ENCODE measurements at places on chromosomes 3 and 15.

DNA sequence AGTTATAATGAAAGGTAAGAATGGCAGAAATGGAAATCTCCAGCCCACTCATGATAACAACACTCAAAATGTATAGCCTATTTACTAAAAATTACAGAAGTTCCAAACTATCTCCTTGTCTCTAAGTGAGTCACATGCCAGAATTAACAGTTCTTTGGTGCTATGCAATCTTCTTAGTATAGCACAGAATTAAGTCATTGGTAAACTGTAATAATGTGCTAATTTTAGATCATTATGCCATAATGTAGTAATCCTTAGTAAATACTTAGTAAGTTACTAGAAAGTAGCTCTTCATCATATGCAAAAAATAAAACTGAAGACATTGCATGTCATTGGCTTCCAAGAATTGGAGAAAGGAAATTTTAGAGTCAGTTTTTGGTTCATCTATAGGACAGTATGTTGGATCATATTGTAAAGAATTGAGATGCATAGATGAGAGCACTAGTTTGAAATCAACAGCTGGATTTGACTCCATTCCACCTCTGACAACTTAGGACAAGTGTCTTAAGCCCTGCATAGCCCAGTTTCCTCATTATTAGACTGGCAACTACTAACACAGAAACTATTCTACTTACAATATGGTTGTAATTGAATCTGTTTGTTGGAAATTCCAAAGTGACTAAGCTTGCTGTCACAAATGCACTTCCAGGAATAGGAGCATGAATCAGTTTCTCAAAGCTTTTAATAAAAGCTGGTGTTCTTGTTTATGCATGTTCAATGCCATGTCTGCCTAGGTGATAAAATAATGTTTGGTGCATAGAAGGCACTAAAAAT is 40.1 kb upstream of the CD47 start:
- DNase-seq: no peak

DNA sequence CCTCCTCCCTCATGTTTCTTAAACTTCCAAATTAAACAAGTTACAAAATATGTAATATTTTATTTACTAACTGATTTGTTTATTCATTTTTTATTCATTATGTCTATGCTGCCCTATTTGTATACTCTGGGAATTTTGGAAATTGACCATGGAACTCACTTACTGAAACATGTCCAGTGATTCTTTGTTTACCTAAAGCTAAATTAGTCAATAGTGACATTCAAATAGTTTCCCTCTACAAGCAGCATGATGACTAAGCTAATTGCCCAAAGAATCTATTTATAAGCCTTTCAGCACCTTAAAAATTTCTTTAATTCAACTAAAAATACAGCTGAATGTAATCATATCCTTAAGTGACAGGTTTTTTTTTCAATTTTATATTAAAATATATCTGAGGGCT is 437.7 kb downstream of the SI start:
- no peak for DNase-seq

- no peak for DNase-seq
Measured at GRCh38 chr3:148930752-148931151, 60.6 kb upstream of the GYG1 start.

DNA sequence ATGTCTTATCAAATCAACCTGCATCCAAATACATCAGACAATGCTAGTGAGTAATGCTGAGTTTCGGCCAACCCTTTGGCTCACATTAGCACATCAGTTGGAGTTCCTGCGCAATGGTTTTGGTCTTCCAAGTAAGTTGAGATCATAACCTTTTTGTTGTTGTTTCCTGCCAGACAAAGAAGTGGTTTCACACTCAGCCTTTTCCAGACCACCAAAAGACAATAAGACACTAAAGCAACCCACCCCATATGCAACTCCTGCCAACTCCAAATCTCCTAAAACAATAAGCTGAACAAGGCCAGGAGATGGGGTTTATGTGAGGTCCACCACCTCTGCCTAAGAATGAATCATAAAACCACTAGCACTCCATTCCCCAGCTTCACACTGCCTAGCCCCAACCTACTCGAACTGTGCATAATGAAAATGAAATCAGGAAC is 177.0 kb downstream of the ERC2 start:
- no peak for DNase-seq

- peak; percentile 29 for DNase-seq
Measured at GRCh38 chr3:177835008-177835407, 637.7 kb upstream of the TBL1XR1 start.

DNA sequence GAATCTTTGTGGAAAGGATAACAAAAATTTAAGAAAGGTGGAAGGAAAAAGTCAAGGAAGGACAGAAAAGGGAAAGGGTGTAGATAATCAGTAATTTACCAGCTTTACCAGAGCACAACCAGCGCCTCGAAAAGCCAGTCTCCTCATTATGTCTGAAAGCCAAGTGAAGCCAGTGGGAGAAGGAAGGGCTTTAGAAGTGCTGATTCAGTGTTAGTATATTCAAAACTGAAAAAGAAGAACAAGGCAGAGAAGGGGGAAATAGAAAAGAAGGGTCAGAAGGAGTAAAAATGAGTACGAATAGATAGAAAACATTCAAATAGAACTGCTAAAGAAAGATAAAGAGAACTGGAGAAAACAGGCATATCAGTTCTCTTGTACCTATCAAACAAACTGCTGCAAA is 4.1 kb downstream of the PBRM1 start:
- no peak for DNase-seq

GRCh38 chr15:51023499-51023898 is 71.2 kb downstream of the TNFAIP8L3 start:
- peak; percentile 61 for DNase-seq

GRCh38 chr3:69058180-69058946 is 6.2 kb upstream of the TMF1 start:
- DNase-seq: no peak

- DNase-seq: peak; percentile 91
Measured at GRCh38 chr3:112090887-112091586, 4.8 kb downstream of the C3orf52 start.

GRCh38 chr15:92273723-92274122 is 120.0 kb upstream of the ST8SIA2 start:
- peak; percentile 54 for DNase-seq

DNA sequence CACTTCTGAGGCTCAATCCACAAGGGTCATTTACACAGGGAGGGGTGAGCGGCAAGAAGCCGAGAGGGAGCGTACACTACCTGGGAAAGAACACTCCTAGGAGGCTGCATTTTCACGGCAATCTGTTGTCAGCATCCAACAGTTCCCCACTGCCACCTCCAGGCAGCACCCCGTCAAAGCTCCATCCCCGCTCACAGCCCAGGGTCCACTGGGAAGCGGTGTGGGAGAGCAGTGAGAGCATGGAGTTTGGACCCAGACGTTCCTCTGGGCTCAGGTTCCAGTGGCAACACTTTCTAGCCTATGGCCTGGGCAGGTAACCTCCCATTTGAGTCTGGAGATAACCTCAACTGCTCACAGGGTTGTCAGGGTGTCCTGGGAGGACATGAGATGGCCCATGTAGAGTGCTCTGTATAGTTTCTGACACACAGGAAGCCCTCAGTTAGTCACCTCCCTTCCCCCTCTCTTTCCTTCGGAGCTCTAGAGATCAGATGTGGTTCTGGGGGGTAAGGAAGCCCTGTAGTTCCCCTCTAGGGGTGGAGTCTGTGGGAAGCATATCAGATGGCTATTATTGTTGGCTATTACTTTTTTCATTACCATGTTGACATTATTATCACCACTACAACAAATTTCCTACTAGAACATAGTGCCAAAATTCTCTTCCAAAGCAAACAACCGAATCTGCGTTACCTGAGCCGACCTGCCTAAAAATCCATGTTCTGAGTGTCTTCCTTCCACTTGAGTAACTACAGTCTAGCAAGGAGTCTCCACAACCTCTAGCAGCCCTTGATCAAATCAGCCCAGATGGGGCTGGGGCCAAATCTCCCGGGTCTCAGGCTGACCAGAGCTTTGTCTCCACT is 29.1 kb downstream of the RUVBL1 start:
- no peak for DNase-seq

- no peak for DNase-seq
Measured at GRCh38 chr3:178343433-178344038, 192.7 kb upstream of the KCNMB2 start.

DNA sequence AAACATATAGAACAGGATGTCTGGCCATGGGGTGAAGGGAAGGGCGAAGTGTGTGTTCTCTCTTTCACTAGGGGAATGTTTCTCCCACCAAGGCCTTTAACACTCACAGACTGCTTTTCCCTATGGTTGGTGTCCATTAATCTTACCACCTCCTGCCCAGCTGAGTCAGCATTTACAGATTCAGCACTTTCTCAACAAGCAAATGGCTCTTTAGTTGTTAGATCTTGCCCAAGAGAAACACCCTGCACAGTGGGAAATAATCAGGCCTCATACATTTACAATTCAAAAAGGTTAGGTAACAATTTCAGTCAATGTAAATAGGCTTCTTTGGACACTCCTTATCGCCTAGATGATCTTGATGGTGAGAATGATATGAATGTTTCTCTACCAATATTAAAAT is 418.2 kb downstream of the EPHA3 start:
- no peak for DNase-seq

DNA sequence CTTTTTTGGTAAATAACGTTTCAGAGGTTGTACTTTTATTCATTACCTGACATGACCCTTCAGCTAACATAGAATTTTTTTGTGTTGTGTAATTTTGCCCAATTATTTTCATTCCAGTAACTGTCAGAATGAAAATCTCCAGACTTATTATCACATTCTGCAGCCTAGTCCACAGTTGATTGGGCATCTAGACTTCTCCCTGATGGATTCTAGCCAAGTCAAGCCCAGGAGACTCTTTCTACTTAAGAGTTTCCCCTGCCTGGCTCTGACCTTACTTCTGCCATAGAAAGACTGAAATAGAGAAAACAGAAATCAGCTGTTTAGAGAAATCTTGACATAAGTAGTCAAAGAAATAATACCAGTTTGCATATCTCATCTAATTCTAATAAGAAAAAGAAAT is 82.9 kb upstream of the CDAN1 start:
- no peak for DNase-seq

- no peak for DNase-seq
Measured at GRCh38 chr3:157535667-157536066, 32.5 kb upstream of the VEPH1 start.

GRCh38 chr3:13477943-13478342 is 2.2 kb upstream of the HDAC11 start:
- DNase-seq: no peak

DNA sequence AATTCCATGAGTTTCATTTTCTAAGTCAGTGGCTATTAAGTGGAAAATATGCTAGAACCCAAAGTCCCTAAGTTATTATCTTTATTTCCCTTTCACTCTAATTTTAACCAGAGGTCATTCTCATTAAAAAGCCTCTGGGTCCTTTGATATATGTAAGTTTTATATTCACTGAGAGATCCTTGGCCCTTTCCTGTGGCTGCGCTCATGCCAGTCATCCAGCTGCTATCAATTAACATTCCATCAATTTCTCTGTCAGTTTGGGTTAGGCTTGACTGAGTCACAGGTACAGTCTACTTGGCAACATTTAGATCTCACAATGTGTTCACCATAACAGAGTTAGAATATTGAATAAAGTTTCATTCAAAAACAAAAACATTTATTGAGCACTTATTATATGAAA is 58.0 kb upstream of the FBN1 start:
- no peak for DNase-seq

DNA sequence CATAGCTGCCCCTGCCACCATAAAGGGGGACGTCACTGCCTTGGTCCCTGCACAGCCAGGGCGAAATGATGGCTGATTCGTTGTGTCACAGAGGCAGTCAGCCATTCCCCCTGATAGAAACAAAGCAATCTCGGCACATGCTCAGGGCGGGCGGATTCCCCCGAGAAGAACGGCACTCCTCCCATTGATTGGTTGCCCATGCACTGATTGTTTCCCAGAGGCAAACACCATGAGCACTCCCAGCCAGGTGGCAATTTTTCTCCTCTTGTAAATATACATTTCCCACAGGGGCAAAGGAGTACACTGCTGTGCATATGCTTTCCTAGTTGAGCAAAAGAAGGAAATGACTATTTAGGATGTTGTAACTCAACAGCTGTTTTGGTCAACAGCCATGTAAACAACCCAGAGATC is 56.5 kb downstream of the KY start:
- DNase-seq: no peak

GRCh38 chr15:94098921-94099573 is 132.3 kb upstream of the MCTP2 start:
- DNase-seq: no peak

DNA sequence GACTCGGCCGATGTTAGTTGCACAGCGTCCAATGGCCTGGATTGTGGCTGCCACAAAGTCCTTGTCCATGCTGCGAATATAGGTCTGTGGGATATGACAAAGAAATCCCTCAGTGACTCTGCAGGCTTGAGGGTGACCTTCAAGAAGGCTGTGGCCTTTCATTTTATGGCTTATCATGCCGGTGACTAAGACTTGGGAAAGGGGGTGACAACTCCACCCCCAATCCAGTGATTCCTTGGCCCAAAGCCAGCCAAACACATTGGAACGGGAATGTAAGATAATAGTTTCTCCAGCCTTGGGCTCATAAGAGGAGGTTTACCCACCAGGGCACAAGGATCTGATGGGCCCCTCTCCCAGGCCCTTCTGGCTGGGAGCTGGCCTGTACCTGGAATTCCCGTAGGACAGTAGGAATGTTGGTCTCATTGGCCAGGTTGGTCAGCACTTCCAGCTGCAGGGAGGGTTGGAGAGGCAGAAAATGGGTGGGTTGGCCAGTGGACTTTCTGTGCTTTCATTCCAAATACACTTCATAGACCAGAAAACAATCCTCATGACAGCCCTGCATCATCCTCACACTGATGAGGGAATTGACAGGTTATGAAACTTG is 30.7 kb upstream of the CPEB1 start:
- DNase-seq: no peak

GRCh38 chr15:48020166-48020565 is 100.6 kb upstream of the SLC24A5 start:
- peak; percentile 89 for DNase-seq

GRCh38 chr3:8237893-8238292 is 263.7 kb upstream of the LMCD1 start:
- no peak for DNase-seq

GRCh38 chr3:16801698-16802097 is 83.1 kb upstream of the PLCL2 start:
- peak; percentile 88 for DNase-seq

DNA sequence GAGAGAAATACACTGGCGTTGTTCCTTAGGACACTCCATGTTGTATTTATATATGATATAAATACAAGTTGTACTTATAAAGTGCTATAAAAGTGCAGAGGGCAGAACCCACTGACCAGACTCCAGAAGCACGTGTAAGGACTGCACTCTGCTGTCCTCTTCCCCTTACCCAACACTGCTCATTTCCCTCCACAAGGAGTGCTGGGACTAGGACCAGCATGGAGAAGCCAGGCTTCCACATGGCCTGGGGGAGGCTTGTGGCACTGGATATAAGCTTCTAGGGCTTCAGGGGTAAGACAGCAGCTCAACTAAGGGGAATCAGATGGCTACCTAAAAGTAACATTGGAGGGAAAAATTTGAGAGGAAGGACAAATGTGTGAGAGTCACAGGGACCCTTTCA is 556.9 kb downstream of the IGSF11 start:
- DNase-seq: no peak

DNA sequence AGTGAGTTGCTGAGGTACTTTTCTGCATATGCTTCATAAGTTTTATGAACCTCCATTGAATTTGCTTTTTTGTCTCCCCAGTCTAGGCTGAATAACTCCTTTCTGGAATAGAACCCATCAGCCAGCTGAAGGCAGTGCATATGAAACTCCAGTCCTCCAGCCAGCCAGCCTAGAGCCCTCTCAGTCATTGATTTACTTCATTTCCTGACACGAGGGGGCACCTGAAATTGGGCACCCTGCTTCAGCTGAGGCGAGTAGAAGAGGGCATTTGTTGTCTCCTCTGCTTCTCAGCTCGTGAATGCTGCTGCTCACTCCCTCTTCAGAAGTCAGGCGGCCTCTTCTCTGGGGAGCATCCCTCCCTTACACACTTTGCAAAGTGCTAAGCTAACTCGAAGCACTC is 32.5 kb downstream of the CHST2 start:
- no peak for DNase-seq
